ENCODE measurements at places on chromosomes 4 and X. TPM values are rescaled to one million over a fixed set of nuclear protein-coding genes. Genes with fewer than 3 reads are reported as not detected.

DNA sequence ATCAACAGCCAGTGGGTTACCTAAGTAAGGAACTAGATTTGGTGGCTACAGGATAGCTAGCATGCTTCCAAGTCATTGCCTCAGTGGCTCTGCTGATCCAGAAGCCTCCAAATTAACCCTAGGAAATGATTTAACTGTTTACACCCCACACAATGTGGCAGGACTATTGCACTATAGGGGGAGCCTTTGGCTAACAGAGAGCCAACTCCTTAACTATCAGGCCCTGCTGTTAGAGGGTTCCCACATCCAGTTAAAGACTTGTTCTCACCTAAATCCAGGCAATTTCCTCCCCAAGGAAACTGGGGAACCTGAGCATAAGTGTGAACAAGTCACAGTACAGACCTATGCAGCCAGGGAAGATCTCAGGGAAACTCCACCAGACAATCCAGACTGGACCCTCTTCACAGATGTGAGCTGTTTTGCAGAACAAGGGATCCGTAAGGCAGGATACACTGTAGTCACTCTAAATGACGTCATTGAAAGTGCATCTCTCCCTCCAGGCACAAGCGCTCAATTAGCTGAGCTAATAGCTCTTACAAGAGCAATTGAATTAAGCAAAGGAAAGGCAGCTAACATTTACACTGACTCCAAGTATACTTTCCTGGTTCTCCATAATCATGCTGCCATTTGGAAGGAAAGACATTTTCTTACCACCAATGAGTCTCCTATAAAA lies 185.3 kb upstream of the SPOCK3 start:
- no peak for DNase-seq
- no peaks in the 10 kb centered on the region for H3K36me3 ChIP-seq
- H3K27ac ChIP-seq = no peak overlapping the region
- H3K4me1 ChIP-seq = no peaks in the 10 kb centered on the region
- H3K27me3 ChIP-seq = no peaks in the 10 kb centered on the region
- no peak overlapping the region for H3K4me3 ChIP-seq

- no peak overlapping the region for H3K4me3 ChIP-seq
- DNase-seq = no peak
- no peaks in the 10 kb centered on the region for H3K36me3 ChIP-seq
- no peaks in the 10 kb centered on the region for H3K4me1 ChIP-seq
- H3K27me3 ChIP-seq = no peaks in the 10 kb centered on the region
Measured at GRCh38 chr4:105520819-105521790, 31.3 kb upstream of the ARHGEF38 start.

DNA sequence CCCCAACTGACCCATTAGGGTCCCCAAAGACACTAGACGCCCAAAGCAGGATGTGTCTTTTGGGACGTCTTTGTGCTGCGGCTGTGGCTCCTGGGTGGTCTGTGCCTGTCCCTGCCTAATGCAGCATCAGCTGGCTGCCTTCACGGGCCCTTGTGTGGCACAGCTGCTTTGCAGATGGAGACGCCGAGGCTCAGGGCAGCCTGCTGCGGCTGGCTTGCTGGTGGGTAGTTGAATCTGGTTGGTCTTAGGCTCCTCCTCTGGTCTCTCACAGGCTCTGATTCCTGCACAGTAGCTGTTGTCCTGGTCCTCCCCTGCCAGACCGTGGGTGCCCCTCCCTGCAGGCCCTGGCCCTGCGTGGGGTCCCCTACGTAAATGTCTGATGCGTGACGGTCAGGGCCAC lies 8.1 kb downstream of the CPZ start:
- H3K4me3 ChIP-seq = no peak overlapping the region
- H3K36me3 ChIP-seq = no peaks in the 10 kb centered on the region
- H3K4me1 ChIP-seq = no peaks in the 10 kb centered on the region
- no peaks in the 10 kb centered on the region for H3K27me3 ChIP-seq
- no peak for DNase-seq
- H3K27ac ChIP-seq = no peak overlapping the region

GRCh38 chr4:10581022-10581421 lies 103.5 kb downstream of the CLNK start:
- peaks cover 6% of the 10 kb centered on the region for H3K4me1 ChIP-seq
- DNase-seq = no peak
- H3K27me3 ChIP-seq = no peaks in the 10 kb centered on the region
- H3K27ac ChIP-seq = no peak overlapping the region
- no peaks in the 10 kb centered on the region for H3K36me3 ChIP-seq

DNA sequence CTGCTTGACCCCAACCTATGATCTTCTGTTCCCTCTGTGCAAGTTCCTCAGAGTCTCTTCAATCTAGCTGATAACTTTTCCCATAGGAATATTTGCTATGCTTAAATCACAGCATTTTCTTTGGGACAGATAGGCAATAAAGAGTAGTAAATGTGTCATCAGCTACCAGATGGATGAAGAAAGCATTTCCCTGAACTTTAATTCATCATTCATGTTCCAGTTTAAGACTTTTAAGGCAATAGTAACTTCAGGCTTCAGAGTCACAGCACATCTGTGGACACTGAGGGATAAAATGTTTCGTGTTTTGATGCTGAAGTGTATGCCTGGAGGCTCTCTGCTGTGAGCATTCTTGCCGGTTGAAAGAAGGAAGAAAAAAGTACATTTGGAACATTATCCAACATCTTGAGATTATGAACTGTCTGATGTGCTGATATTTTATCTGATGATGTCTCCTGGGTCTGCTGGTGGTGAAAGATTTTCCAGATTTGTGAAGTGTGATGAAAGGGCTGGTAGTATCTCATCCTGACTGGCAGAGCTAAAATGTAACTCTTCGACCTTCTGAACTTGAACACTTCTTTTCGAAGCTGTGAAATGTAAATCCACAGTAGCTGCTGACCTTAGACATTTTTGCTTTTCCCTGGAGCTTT lies 133.7 kb downstream of the DCLK2 start:
- no peak for DNase-seq
- no peak overlapping the region for H3K4me3 ChIP-seq
- no peaks in the 10 kb centered on the region for H3K27me3 ChIP-seq
- no peaks in the 10 kb centered on the region for H3K36me3 ChIP-seq
- H3K4me1 ChIP-seq = no peaks in the 10 kb centered on the region
- H3K27ac ChIP-seq = no peak overlapping the region

- H3K36me3 ChIP-seq = no peaks in the 10 kb centered on the region
- H3K27ac ChIP-seq = no peak overlapping the region
- H3K4me1 ChIP-seq = no peaks in the 10 kb centered on the region
- no peak overlapping the region for H3K4me3 ChIP-seq
- H3K27me3 ChIP-seq = no peaks in the 10 kb centered on the region
Measured at GRCh38 chr4:150236626-150237025, 158.4 kb downstream of the DCLK2 start.

DNA sequence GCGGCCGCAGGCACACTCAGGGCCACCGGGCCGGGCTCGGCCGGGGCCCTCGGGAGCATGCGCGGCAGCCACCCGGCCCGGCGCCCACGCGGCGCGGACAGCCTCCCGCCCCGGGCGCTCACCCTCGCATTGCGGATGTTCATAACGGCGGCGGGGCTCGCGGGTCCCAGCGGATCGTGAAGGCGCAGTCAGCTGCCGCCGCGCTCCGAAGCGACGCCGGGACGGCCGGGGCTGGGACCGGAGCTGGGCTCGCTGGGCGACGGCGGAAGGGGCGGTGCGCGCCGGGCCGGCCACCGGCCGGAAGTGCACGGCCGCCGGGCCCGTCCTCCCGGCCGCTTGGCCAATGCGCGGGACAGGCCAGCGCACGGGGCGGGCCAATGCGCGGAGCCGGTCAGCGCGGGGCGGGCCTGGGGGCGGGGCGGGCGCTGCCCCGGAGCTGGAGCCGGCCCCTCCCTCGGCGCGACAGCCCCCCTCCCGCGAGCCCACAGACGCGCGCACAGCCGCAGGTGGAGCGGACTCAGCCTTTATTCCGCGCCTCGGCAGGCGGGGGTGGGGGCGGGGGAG lies at the start of gene NAA10:
NAA10 (minus strand) TSS at position 276 of the 564 bp plus-strand sequence; CDS start at position 143, 133 bp downstream.
- peaks cover 31% of the 10 kb centered on the region for H3K36me3 ChIP-seq
- peaks cover 16% of the 10 kb centered on the region for H3K4me1 ChIP-seq
- peak; percentile 95 for DNase-seq
- no peaks in the 10 kb centered on the region for H3K27me3 ChIP-seq
- H3K27ac ChIP-seq = peak within 1 kb of the TSS; percentile 60
- peak within 1 kb of the TSS; percentile 73 for H3K4me3 ChIP-seq

GRCh38 chr4:141328560-141329173 lies 108.0 kb downstream of the ZNF330 start:
- DNase-seq = no peak
- no peak overlapping the region for H3K27ac ChIP-seq
- no peaks in the 10 kb centered on the region for H3K27me3 ChIP-seq
- H3K36me3 ChIP-seq = no peaks in the 10 kb centered on the region
- H3K4me1 ChIP-seq = no peaks in the 10 kb centered on the region
- no peak overlapping the region for H3K4me3 ChIP-seq

- no peak overlapping the region for H3K27ac ChIP-seq
- no peak overlapping the region for H3K4me3 ChIP-seq
- no peaks in the 10 kb centered on the region for H3K36me3 ChIP-seq
- no peak for DNase-seq
Measured at GRCh38 chrX:29872831-29873230, 342.5 kb upstream of the MAGEB2 start.

The NOX1 gene
- not detected for total RNA-seq

GRCh38 chrX:85359051-85359450 lies 20.4 kb downstream of the POF1B start:
- no peak for DNase-seq
- H3K4me1 ChIP-seq = no peaks in the 10 kb centered on the region
- H3K36me3 ChIP-seq = no peaks in the 10 kb centered on the region
- H3K4me3 ChIP-seq = no peak overlapping the region
- H3K27me3 ChIP-seq = no peaks in the 10 kb centered on the region

GRCh38 chrX:43804021-43804420 lies 78.2 kb downstream of the MAOB start:
- H3K4me1 ChIP-seq = no peaks in the 10 kb centered on the region
- H3K27me3 ChIP-seq = no peaks in the 10 kb centered on the region
- no peak for DNase-seq
- H3K4me3 ChIP-seq = no peak overlapping the region
